ENCODE measurements at places on chromosomes 12 and 14.

- no peak for DNase-seq
These were observed 6.2 kb upstream of the PLEKHH1 start for GRCh38 chr14:67526676-67527459.

- DNase-seq, result no peak
These were observed 28.7 kb upstream of the CERS5 start for GRCh38 chr12:50195832-50196231.

DNA sequence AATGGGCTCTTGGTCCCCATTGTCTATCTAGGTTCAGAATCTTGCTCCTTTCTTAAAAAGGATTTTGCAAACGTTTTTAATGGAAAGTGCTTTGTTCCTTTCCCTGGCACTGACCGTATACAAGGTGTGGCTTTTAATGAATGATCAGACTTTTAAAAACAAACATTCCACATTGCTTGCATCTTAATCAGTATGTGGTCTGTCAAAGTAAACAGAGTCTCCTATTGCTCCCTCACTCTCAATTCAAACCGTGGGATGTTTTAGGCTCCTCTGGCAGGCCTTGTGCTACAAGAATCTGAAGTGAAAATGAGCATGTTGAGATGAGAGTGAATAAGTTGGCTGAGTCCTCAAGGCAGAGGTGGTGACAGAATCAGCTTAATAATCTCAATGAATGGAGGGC, 107.0 kb downstream of the VRK1 start:
- DNase-seq, result no peak

DNA sequence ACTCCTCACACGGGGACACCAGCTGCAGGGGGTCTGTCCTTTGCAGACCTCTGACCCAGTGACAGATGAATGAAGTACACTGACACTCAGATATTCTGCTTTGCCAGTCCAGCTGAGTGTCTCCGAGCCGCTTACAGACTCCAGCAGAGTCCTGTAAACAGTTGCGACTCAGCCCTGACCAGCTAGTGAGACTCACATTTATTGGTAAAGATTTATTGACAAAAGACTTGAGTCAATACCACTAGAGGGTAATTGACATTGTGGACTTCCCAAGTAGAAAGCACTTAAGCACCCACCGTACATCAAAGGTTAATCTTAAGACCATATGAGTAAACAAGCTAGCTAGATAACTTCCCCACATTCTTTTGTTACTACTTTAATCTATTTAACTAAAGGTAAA, 9.8 kb upstream of the FKBP4 start:
- no peak for DNase-seq

DNA sequence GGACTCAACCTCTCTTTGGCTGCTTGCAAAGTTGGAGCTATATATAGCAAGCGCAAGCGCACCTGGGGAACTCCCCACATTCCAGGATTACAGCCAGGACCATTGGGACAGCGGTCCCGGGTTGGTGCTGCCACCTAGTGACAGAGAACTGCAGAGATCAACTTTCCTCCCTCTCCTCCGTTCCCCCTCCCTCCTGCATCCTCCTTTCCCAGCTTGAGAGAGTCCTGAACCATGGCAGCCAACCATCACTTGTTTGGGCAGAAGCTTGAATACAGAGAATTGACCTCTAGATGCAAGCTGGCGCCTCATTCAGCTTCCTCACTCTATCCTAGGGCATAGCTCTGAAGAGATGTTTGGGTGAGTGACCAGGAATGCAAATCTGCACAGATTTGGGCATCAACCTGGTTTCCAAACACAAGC, 17.4 kb upstream of the FLVCR2 start:
- DNase-seq, result peak; percentile 87

GRCh38 chr14:57302883-57303282, 34.1 kb downstream of the AP5M1 start:
- DNase-seq, result no peak

- no peak for DNase-seq
These were observed 24.0 kb upstream of the EVL start for GRCh38 chr14:100041271-100041670.

DNA sequence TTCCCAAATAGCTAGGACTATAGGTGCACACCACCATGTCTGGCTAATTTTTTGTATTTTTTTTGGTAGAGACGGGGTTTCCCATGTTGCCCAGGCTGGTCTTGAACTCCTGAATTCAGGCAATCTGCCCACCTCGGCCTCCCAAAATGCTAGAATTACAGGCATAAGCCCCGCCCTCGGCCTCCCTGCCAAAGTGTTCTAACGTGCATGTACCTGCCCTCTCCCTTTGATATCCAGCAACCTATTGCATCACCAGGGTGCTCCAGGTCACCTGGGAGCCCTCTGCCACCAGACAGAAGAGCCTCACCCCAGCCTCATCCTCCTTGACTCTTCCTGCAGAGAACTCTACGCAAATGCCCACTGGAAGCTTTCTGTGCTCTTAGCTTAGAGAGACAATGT, 2.2 kb upstream of the EML1 start:
- DNase-seq, result no peak

DNA sequence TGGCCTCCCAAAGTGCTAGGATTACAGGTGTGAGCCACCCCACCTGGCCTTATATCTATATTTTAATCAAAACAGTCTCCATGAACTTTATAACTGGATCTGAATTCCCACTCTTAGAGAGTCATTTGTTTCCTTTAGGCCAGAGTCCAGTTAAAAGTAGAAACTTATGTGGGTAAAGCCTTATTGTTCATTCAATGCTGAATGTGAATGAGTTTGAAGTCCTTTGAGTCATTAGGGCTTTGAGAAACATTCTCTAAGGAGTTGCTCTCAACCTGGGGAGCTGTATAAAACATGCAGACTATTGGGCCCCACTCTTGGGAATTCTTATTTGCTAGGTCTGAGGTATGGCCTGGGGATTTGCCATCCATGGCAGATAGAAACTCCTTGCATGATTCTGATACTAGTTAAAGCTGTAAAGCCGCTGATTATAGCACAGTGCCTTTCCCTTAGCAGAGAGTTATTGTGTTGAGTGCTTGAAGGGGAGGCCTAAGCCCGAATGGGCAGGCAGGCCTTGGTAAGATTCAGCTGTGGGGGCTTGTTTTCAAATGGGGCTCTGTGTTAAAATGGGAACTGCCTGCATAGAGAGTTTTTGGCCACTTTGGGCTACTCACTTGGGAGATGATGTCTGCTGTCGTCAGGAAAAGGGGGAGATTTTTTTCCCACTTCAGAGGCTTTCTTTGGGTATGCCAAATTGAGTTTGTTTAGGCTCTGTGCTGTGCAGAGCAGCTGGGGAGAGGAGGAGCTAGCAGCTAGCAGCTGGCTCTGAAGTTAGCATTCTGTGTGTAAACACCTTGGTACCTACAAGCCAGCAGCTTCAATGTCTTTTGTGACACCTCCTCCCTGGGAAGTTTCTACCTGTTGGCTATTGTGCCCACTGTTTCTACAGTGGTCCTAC, 117.5 kb downstream of the DACT1 start:
- DNase-seq, result no peak

- no peak for DNase-seq
These were observed 202.7 kb upstream of the BCL2L14 start for GRCh38 chr12:11868027-11868426.

- peak; percentile 75 for DNase-seq
These were observed 640 bp downstream of the ARMH4 start for GRCh38 chr14:58151133-58152013.

GRCh38 chr12:112525426-112525809, 106.7 kb downstream of the PTPN11 start:
- DNase-seq, result no peak

GRCh38 chr12:2960996-2961616, 1.9 kb downstream of the TEAD4 start:
- DNase-seq, result no peak

GRCh38 chr14:68407285-68407684, 385.6 kb downstream of the ZFP36L1 start:
- DNase-seq, result no peak

- no peak for DNase-seq
These were observed 325.8 kb upstream of the DIO3 start for GRCh38 chr14:101235335-101236103.

GRCh38 chr12:59980476-59980875, 384.6 kb downstream of the SLC16A7 start:
- no peak for DNase-seq

DNA sequence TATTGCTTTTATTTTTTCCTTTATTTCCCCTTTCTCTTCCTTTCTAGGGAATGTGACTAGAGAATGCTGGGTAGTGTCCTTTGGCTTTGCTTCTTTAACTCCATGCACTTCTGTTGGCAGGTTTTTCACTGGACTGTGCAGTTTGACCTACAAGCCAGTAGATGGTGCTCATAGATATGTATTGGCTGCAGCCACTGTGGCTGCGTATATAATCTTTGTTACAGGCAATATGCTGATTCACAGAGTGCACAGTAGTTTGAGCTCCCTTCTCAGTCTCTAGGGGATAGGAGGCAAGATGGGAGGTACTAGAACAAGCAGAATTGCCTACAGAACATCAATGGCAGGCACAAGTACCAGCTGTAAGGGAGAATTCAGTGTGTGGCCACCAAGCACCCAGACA, 503.5 kb downstream of the LRFN5 start:
- DNase-seq, result no peak

- no peak for DNase-seq
These were observed 1332.2 kb upstream of the FLRT2 start for GRCh38 chr14:84197704-84198103.

GRCh38 chr12:49794021-49794420, 34.2 kb downstream of the NCKAP5L start:
- DNase-seq, result no peak

- DNase-seq, result no peak
These were observed 108.7 kb downstream of the CACNA1C start for GRCh38 chr12:2161473-2161872.

GRCh38 chr12:48903363-48903981, 21.8 kb downstream of the FKBP11 start:
- DNase-seq, result no peak

DNA sequence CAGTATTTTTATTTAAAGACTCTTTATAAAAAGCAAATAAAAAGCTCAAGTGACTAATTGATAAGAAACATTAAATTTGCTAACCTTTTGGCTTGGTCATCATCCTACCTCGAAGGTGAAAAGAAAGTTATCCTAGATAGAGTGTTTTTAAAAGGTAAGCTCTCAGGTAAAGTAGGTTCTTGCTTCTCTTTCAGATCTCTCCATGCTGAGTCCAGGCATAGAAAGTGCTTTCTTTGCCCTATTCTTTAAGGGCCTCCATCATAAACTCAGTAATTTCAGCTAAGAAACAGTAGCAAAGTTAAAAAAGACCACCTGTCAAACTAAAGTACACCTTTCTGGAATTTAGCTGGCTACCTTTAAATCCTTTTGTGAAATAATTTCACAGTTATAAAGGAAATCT, 20.6 kb upstream of the ANHX start:
- DNase-seq, result no peak

DNA sequence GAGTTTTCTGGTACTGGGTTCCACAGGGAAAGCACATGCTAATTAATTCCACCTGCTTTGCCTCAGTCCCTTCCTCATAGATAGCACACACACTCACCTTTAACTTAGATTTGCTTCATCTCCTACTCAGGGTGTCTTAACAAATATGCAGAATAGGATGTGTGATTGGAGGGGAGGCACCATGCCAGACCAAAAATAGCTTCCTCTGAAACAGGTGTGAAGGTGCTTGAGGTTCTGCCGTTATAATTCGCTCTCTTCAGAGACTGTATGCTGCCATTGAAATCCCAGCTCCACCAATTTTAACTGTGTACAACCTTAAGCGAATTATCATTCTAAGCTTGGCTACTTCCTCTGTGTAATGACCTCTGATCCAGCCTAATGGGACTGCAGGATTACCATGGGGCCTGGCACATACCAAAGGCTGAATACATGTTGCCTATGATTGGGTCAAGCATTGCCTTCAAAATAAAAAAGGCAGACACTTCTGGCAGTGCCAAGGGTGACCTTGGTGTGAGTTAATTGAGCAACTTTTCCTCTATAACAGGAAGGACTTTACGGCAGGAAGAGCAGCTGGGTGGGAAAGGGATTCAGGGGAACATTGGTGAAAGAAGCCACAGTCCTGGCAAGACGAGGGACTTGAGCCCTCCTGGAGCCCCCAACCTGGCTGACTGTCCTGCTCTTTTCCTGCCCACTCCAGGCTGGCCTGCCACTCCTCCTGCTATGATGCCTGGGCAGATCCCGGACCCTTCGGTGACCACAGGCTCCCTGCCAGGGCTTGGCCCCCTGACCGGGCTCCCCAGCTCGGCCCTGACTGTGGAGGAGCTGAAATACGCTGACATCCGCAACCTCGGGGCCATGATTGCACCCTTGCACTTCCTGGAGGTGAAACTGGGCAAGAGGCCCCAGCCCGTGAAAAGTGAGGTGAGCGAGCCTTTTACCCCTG, 9.7 kb downstream of the JDP2 start:
- peak; percentile 79 for DNase-seq

DNA sequence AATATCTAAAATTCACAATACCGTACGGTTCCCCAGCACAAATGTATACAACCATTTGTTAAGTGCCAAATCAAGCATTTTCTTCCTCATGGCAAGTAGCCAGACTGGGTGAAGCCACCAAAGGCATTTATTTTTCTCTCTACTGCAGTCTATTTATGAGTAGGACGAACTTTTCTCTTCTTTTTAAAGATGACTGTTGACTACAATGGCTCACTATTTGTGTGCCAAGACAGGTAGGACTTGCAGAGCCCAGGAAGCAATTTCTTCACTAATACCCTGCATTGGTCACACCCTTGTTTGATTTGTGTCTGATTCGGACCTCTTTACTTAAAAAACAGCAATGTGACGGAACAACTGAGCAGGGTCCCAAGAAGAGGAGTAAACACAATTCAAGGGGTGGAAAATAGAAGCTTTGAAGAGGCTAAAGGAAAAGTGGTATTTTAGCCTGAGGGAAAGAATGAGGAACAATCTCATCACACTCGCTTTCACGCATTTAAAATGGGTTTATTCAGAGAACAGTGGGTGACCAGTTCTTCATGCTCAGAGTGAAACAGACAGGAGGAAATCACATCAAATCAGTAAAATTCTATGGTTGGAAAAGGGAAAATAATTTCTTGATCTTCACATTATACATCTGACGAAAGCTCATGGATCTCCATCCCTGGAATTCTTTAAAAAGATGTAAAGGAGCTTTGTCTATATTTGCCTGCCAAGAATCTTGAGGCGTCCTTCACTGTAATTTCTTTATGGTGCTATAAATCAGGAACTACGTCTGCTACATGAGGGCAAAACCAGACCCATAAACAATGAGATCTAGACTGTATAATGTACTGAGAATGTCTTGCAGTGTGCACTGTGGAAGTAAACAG, 183.8 kb downstream of the PPM1H start:
- DNase-seq, result no peak

GRCh38 chr12:79873201-79873600, 61.7 kb downstream of the PPP1R12A start:
- no peak for DNase-seq

GRCh38 chr14:101357559-101358319, 203.6 kb upstream of the DIO3 start:
- no peak for DNase-seq

- DNase-seq, result no peak
These were observed 112.5 kb upstream of the MED13L start for GRCh38 chr12:116389990-116390389.

- no peak for DNase-seq
These were observed 32.6 kb downstream of the MOK start for GRCh38 chr14:102272392-102272791.

All from spleen (tissue), 13 donors.